ENCODE measurements at places on chromosomes 11 and 22.

DNA sequence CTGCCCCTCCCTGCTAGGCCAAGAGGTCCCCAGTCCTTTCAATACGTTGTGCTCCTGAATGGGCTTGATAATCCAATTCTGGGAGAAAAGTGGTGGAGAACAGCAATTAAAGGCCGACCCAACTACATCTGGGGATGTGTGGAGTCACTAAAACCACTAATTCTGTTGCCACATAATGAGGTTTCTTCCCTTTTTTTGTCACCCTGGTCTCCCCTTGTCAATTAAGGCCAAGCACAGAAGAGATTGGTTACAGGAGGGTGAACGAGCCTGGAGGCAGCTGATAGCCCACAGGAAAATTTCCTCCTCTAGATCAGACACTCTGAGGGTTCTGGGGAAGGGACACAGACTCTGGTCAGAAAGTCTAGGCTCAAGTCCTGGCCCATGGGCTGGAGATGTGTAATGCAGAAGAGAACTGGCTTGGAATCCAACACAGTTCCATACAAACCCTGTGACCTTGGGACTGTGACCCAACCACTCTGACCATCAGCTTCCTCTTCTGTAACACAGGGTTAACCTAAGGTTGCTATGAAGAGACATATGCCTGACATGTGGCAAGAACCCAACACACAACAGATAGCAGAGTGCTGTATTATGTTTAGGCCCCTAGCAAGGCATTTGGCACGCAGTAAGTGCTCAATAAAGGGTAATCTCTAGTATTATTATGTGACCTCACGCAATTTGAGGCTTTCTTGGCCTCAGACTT is 146.4 kb downstream of the CHST1 start:
- no peak for DNase-seq

DNA sequence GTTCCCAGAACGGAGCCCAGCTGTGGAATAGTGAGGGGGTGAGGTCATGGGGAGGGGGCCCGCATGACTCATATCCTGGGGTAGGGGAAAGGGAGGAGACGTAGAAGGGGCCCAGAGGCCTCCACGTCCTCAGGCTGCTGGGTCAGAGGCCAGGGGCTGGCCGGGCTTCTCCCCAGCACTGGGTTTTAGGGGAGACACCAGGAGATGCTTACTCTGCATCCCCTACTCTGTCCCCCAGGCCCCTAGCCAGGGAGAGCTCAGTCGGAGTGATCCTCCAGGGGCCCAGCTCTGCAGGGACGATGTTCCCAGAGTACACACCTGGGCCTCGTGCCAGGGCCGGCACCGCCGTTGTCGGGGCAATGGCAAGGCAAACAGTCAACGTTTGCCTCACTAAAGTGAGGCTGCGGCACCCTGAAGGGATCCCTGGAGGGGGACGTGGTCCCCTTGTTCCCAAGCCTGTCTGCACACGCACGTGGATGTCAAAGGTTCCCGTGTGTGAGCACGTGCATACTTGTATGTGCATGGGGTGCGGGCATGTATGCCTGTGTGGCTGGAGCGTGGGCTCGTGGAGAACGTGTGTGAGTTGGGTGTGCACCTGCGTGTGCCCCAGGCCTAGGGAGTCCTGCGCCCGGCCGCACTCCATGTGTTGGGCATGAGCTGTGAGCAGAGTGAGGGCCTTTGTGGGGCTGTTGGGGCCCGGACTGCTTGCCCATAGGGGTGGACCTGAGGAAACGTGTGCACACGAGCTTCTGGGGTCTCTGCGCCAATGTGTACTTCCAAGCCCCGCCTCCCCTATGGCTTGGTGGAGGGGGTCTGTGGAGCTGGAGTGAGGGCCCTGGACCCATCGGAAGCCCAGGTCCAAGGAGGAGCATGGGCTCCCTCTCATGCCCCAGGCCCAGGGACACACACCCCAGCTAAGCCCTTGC is 14.2 kb downstream of the PRR33 start:
- DNase-seq = no peak

DNA sequence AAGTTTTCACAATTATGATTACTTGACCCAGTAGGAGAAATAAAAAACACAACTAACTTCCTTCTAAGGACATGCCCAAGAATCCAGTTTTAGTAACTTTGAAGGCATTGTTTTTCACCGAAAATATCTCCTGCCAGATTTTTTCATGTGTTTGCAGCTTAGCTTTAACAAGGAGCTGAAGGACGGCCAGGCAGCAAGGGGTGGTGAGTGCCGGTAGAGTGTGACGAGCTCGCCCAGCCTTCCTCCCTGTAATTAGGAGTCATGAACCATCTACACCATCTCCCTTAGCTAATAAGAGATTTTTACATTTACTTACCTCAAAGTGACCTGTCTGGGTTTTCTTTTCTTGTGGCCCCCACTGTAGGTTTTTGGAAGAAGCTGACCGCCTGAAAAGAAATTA is 72.0 kb downstream of the BMAL1 start:
- DNase-seq = no peak

DNA sequence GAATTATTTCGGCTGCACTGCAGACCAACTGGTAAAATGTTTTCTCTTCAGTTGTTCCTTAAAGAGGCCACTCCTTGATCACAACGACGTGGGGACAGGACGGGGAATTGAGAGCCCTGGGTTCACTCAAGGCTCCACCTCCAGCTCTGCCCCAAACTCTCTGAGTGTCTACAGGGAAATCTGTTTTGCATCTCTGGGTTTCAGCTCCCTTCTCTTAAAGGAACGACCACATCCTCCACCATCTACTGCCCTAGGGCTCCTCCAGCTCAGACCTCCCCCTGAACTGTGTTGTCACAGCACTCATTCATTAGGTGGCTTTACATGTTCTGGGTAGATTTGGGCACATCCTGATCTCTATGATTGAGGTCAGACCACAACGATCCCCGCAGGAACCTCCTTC is 5.1 kb upstream of the PPFIA1 start:
- DNase-seq = no peak

Data from T-helper 9 cell (primary cell).